ENCODE measurements at places on chromosomes 12 and 14.

GRCh38 chr14:68627868-68628604 lies 164.8 kb downstream of the ZFP36L1 start:
- peak; percentile 48 for DNase-seq

- no peak for DNase-seq
Measured at GRCh38 chr12:31620311-31620710, 29.4 kb upstream of the DENND5B start.

DNA sequence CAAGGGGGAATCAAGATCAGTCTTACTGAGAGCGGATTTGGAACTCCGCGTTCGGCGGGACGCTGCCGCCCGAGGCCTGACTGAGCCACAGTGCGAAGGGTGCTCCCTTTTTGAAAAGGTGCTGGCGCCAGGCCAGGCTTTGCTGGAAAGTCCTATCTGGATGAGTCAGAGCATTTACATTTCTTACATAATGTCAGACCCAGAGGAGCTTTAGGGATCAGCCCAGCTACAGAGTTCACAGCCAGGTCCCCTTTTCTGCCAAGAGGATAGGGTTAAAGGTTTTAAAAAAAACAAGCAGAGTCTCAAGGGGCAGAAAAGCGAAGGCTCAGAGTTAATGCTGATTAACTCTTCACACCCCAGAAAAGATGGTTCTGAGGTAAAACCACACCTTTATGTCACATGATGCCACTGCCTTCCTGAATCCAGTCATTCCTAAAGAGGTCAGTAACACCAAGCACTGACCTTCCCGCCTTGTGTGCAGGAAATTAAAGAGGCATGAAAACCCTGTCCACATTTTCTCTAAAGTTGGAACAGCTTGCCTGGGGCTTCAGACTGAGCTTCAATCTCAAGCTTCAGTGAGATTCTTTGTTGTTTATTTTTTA lies 11.7 kb upstream of the FBXL14 start:
- DNase-seq, result peak; percentile 69

DNA sequence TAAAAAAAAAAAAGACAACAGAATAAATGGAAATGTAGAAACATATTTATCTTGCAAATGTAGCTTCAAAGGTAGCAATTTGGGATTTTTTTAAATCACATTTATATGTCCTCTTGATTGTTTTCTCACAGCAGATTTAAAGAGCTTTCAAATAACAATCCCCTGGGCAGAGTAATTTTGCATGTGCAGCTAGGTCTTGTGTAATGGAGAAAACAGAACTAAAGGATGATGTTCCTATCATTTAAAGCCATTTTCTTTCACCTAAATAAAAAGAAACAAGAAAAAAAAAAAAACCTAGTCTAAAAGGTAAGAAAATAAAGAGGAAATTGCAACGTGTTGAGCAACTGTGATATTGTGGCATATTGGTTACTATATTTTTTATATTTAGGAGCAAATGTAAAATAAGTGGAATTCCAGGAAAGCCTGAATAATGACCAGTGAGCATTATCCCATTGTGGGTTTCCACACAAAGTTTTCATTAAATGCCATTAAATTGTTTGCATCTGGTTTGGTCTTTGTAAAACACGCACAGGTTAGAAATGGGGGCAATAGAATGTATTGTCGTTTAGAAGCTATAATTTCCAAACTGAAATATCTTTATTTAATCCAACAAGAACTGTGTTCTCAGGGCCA lies 215.6 kb downstream of the SLC6A15 start:
- no peak for DNase-seq

DNA sequence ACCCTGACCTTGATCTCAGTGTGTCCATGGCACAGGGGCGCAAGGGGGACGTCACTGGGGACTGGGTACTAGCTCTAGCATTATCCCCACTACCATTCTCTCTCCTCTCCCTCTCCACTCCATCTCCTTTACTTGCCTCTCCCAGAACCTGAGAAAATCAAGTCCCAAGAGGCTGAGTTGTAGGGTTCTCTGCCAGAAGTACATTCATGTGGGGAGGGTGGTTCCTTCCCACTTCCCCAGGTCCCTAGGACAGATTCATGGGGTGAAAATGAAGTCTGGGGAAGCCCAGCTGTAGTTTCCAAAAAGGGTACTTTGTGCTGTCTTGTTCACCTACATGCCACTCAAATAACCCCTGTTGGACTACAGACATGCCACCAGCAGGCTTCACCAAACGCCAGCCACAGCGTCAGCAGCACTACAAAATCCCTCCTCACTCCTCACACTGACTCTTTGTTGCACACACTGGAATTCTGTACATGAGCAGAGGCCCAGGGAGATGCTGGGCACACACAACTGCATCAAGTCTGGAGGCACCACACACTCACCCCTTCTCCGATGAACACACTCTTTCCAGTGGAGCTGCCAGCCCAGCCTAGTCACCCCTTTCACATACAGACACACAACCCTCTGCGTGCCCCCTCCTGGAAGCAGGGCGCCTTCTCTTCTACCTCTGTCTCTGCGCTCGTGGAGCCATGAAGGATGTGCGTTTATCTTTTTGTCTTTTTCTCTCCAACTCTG lies 6.9 kb downstream of the RARG start:
- DNase-seq, result no peak

GRCh38 chr12:55724226-55724939 lies 4.2 kb downstream of the RDH5 start:
- DNase-seq, result peak; percentile 48

GRCh38 chr14:63717702-63718101 lies 10.2 kb downstream of the SGPP1 start:
- no peak for DNase-seq

DNA sequence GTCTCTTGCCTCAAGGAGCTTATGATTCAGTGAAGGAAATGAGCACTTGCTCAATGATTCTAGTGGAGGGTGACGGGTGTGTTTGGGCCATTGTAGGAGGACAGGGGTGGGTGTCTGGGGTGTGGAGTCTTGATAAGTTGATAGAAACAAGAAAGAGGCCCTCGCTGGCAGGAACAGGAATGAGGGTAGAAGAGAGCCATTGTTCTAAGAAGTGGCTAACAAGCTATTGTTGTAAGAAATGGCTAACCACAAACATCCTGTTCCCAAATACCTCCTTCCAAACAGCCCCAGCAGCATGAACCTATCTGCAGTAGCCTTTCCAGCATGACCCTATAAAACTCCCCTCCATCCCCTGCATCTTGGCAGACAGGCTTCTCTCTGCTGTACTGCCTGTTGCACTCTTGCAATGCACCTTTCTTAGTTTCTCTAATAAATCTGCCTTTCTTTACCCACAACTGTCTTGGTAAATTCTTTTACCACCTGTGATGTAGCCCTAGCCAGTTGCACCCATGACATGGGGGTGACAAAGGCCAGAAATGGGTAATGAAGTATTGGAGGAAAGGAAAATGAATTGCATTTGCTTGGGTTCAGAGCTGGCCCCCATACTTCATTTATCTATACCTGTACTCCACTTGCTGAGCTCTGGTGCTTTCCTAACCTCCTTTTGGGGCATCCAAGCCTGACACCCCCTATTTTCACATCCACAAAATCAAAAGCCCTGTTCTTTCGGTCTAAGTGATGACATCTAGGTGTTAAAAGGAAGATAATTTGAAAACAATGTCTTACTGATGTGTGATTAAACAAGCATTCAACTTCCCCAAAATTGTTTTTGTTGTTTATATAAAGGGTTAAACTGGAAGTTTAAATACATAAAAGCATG lies 389.1 kb downstream of the GRIN2B start:
- DNase-seq, result no peak
